Stimulated activated CD8-positive, alpha-beta memory T cell treated with anti-CD3 and anti-CD28 coated beads, Interleukin-4, amount 100 ng/mL, for 1 hour (primary cell): ENCODE measurements at places on chromosomes 2 and 18.

GRCh38 chr2:67156796-67157195 lies 240.3 kb upstream of the ETAA1 start:
- DNase-seq, result no peak

DNA sequence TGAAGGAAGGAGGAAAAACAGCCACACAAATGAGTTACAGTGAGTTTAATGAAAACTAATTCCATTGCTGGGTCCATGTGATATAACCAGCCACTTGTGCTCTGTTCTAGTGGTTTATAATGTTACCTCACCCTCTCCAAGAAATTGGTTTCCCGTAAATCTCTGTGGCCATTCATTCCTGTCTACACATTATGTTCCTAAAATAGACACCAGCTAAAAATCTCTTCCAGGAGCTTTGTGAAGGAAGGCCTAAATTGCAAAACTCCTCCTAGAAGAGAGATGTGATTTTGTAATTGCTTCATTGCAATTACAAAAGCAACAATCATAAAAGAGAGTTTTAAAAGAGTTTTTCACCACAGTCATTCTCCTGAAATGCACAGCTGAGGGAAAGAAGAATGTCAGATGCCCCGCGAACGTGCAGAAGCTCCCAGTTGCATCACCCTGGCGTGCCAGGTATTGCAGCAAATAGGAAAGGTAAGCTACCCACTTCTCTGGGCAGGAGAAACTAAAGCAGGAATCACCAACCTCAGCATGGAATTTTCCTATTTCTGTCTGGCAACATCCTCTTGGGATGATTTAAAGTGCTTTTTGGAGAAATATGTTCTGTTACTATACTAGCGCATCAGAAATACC lies 1.7 kb downstream of the SCN1A start:
- DNase-seq, result no peak

DNA sequence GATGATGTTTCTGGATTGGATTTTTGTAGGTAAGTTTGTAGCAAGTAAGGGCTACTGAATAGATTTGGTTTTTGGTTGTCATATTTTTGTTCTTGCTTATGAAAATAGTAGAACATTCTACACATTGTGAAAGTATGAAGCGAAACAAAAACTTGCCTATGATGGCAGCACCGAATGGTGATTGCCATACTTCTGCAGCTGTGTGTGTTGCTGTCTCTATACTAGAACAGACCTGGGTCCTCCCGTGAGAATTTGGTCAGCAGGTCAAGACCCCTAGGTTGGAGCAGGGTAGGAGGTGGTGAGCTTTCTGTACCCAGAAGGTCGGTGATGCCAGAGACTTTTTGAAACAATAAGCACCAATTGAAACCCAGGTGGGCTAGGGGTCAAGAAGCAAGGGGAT lies 322.6 kb downstream of the PRKCE start:
- DNase-seq, result no peak

DNA sequence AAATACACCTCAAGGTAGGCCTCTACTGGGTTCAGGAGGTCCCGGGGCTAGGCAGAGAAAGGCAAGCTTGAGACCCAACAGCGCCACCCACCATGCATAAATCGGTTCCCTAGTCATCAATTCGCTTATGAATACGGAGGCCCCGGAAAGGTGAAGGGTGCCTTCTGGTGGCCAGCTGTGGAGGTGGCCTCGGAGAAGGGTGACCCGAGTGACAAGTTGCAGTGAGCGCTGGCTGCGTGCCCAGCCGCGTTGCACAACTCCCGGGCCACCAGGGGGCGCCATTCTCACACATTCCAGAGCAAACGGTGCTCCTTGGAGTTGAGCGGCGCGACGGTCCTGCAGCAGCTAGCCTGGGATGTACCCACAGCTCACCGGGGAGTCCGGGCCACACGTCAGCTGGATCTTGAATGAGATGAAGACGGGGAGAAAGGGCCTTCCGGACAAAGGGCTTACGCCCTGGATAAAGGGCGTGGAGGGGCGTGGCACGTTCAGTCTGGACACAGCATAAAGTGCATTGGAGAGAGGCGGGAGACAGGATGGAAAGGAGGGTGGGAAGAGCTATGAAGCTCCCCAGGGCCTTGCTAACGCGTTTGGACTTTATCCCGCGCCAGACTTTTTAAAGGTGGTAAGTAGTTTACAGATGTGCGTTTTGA lies 20.4 kb downstream of the TMSB10 start:
- peak; percentile 97 for DNase-seq

DNA sequence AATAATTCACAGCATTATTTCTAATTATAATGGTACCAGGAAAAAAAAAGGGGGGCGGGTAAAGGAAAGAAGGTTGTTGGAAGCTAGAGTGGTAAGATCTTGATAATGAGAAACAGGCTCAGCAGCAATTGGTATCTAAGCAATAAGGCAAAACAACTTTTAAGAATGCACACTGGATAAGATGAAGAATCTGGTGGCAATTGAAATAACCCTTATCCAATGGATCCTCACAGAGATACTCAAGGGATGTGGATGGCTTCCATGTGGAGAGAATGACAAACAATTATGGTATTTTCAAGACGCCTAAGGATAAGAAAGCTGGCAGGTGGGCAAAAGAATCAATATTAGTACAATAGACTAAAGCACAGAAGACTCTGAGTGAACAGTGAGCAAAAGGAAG lies 153.6 kb downstream of the UPP2 start:
- no peak for DNase-seq

DNA sequence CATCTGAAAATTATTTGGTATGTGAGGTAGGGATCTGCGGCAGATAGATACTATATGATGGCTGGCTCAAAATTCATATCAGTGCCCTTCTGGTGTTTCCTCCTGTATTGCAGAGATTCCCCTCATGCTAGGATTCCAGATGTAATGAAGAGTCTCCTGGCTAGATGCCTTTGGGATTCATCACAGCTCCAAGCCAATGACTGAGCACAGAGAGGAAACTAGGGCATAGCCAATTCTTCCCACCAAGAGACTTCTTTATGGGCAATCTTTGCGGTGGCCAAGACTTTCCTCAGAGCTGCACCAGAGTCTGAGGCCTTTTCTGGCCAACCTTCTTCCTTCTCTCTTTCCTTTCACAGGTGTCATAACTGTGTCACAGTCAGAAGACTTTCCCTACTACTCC lies 25.5 kb upstream of the CIB4 start:
- DNase-seq, result no peak
